ENCODE measurements at places on chromosomes 16 and 17.

DNA sequence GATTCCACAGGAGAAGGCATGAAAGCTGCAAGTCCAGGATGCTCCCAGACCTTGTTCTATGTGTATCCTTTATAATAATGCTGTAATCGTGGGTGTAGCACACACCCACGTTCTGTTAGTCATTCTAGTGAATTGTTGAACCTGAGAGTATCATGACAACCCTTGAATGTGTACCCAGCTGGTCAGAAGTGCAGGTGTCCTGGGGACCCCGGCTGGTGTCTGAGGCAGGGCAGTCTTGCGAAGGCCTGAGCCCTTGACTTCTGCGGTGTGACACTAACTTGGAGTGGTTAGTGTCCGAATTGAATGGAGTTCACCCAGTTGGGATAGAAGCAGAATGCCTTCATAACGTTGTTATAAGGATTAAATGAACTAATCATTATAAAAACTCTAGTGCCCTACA lies 218.0 kb upstream of the TNRC6C start:
- DNase-seq, result no peak

- no peak for DNase-seq
Measured at GRCh38 chr17:57444682-57445450, 188.5 kb downstream of the MSI2 start.

GRCh38 chr16:87470332-87470731 lies 22.5 kb downstream of the ZCCHC14 start:
- no peak for DNase-seq

DNA sequence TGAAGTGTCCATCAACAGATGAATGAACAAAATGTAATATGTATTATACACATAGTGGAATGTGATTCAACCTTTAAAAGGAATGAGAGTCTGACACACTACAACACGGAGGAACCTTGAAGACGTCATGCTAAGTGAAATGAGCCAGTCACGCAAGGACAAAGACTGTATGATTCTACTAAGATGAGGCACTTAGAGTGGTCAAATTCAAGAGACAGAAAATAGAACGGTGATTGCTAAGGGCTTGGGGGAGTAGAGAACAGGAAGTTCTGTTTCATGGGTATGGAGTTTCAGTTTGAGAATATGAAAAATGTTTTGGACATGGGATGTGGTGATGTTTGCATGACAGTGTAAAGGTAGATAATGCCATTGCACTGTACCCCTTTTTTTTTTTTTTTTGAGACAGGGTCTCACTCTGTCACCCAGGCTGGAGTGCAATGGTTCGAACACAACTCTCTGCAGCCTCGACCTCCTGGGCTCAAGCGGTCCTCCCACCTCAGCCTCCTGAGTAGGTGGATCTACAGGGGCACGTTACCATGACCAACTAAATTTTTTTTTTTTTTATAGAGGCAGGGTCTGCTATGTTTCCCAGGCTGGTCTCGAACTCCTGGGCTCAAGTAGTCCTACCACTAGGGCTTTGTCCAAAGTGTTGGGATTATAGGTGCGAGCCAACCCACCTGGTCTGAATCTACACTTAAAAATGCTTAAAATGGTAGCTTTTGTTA lies 2.9 kb upstream of the CCDC102A start:
- DNase-seq, result peak; percentile 22

Measured in activated T-cell treated with anti-CD3 and anti-CD28 coated beads, Interleukin-2, amount 50 U/mL, for 48 hours (primary cell).